ENCODE measurements at places on chromosomes 11 and 22. TPM values are rescaled to one million over a fixed set of nuclear protein-coding genes. Genes with fewer than 3 reads are reported as not detected.

Gene ROBO3
- total RNA-seq: 8.2 TPM

Gene ANO9
- 67.6 TPM for total RNA-seq

Gene IL10RA
- 364 TPM for total RNA-seq

Gene ELFN2
- total RNA-seq: 0.20 TPM

Gene TMEM45B
- total RNA-seq: 0.36 TPM

Gene NPAS4
- 0.27 TPM for total RNA-seq

Gene OR51I1
- not detected for total RNA-seq

Measured in T-helper 2 cell treated with Interferon-gamma antibody and Interleukin-4, amounts not matched to agents 100 ng/mL and 5 ng/mL, for 36 hours (primary cell).